Karpas-422 (cell line): ENCODE measurements at places on chromosomes 2 and 18.
A peak's percentile ranks its signal among the peaks of the same experiment; 100 is the strongest.

DNA sequence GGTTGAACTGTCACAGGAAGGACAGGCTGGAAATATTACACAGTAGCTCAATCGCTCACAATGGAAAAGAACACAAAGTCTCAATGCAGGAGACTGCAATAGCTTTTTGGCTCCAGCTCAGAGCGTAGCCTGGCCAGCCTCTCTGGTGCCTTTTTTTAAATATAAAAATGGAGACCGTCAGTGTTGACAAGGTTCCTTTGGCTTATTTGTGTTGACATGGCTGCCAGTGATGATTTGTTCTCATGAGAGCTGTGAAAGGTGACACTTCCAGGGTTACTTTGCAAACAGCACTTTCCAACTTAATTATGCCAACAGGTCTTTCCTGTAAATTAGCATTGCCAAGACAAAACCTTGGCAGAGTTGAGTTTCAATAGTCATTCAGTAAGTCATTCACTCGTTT is 70.8 kb downstream of the KCNE4 start:
- DNase-seq, result no peak

DNA sequence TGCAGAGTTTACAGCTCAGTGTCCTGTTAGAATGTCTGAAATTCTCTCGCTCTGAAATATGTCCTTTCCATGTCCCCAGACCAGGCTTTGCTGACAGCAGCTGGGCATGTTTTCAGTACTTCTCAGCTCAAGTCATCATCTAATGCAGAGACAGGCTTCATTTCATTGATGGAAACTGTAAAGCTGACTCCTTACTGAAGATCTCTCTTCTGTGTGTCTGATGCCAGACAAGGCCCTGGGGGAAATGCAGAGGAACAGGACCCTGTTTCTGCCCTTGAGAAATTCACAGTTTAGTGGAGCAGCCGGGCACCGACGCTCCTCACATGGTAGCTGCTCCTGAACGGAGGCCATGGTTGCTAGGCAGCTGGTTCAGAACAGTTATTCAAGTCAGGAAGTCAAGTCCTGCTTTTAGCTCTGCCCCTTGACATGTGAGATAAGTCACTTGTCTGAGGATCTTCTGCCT is 24.6 kb upstream of the FZD7 start:
- DNase-seq, result no peak

DNA sequence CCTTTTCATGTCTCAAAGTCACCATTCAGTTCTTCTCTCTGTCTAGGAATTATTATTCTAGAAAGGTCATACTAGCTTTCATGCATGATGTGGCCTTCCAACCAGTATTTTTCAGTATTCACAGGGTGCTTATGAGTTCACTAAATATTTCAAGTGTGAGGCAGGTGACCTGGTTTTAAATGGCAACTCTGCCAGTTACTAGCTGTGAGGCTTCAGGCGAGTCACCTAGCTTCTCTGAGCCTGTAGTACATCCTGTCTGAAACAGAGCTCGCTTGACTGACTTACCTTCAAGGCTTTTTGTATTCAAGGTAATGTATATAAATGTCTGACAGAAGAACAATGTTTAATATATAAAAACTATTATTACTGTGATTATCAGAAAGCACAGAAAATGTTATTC is 19.4 kb upstream of the ACVR1 start:
- DNase-seq, result no peak

GRCh38 chr18:3333721-3334386 is 71.9 kb downstream of the MYL12B start:
- DNase-seq, result no peak

- DNase-seq, result peak; percentile 69
Measured at GRCh38 chr2:11234309-11234708, 79.0 kb downstream of the SLC66A3 start.

DNA sequence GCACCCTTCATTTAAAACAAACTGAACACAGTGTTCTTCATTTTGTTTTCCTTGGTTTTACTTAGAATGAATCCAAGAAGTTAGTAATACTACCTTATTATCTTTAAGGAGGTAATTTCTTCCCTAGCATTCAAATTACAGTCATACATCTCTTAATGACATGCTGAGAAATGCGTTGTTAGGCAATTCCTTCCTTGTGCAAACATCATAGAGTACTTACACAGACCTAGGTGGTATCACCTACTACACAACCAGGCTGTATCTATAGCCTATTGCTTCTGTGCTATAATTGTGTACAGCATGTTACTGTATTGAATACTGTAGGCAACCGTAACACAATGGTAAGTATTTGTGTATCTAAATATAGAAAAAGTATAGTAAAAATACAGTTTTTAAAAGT is 8.4 kb upstream of the CABYR start:
- DNase-seq, result no peak

GRCh38 chr2:119350311-119350998 is 16.2 kb downstream of the C2orf76 start:
- DNase-seq, result no peak
